ENCODE measurements at places on chromosomes 12 and 14.

DNA sequence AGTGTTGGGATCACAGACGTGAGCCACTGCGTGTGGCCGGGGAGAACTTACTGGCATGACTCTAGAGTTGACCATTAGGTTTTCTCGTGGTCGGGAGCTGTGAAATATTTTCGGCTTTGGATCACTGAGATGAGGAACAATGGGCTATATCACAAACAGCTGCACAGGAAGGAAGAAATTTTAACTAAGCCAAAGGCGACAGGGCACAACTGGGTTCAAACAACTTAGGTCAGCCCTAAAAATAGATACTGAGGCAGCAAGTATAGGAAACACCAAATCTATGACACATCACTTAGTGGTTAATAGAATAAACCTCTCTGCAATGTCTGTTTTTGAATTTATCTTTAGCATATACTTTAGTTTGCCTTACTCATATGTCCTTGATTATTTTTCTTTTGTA, 162.9 kb downstream of the LRIG3 start:
- DNase-seq, result no peak

DNA sequence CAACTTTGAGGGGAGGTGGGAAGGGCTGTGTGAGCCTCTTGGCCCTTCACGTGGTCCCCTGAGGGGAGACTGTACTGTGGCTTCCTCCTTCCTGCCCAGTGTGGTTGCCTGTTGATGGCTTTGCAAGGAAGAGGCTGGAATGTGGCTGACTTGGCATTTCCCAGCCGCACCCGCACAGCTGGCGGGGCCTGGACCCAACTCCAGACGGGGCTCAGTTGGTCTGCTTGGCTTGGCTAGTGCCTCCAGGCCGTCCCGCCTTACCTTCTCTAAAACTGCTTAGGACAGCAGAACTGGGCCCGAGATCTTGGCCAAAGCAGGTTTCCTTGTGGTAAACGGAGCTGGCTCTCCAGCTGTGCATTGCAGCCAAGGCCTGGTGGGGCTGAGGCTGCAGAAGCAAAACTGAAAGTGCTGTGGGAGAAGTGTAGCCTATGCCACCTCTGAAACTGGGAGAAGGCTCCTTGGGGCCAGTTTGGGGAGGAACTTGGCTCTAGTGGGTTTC, 139.5 kb downstream of the SMOC1 start:
- no peak for DNase-seq

DNA sequence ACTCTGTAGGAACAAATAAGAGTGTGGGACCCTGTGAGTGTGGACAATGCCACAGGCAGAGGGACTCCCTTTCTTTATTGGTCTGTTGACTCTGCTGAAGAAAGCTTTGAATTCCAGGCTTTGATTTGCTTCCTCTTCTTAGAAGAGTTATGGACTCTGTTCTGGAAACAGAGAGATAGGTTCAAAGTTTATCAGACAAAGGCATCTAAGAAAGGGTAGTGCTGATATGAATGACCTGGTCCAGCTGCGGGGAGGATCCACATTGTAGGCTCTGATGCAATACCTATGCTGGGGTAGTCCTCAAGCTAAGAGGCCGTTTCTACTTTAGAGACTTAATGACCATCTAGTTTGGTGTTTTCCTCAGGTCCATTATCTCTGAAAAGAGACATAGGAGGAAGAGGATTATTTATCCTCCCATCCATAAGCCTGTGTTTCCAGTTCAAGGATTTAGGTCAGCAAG, 10.7 kb upstream of the IKZF4 start:
- no peak for DNase-seq

DNA sequence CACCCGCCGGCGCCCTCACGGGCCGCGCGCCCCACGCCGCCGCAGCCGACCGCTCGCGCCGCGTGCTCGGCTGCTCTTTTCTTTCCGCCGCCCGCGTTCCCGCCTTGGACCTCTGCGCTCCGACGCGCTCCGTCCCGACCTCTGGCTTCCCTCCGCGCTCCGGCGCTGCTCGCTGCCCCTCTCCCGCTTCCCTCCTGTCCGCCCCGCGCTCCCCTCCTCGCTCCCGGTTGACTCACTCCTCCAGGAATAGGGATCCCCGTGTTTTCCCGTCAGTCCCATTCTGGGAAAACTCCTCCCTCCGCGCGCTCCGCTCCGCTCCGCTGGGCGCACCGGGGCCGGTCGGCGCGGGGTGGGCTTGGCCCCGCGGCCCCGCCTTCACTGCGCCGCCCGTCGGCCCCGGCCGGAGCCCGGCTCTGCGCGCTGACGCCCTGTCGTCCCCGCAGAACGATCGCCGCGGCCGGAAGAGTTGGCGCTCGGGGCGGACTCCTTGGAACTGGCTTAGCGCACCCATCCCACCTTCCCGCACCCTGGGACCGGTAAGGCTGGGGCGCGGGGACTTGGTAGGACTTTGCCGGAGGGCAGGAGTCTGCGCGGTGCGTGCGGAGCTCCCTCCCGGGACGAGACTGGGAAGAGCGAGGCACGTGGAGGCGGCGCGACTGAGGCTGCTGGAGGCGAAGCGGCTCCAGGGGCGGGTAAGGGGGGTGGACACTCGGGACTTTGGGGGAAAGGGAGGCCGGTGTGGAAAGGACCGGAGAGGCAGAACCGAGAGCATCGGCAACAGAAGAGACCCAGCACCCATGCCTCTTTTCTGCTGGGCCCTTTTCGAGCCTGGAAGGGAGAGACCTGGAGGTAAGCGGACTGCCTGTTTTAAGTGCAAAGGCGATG, 550 bp downstream of the TEAD4 start:
- no peak for DNase-seq

DNA sequence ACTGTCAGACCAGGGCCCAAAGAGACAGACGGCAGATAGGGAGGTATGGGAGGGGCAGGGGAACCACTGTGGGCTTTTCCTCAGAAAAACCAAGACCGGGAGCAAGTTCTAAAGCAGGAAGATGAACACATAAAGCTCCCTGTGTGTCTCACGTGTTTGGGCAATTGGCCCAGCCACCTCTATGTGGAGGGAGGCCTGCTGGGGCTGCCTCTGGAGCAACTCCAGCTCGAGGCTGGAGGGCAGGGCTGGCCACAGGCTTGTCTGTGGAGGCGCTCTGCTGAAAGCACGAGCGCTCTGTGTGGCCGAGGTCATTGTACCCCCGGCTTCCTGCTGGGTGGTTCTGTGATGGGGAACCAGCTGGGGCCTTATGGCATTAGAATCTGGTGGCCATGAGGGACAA, 36.4 kb downstream of the TRAFD1 start:
- no peak for DNase-seq

- DNase-seq, result no peak
Observed at GRCh38 chr14:64752909-64753308, 48.7 kb downstream of the PLEKHG3 start.
